ENCODE measurements at places on chromosomes 11 and 22.
A peak's percentile ranks its signal among the peaks of the same experiment; 100 is the strongest.

- no peak for DNase-seq
Observed at GRCh38 chr22:49196046-49196511, 631.6 kb downstream of the BRD1 start.

GRCh38 chr11:11439591-11439990 lies 86.5 kb upstream of the CSNK2A3 start:
- DNase-seq, result no peak

DNA sequence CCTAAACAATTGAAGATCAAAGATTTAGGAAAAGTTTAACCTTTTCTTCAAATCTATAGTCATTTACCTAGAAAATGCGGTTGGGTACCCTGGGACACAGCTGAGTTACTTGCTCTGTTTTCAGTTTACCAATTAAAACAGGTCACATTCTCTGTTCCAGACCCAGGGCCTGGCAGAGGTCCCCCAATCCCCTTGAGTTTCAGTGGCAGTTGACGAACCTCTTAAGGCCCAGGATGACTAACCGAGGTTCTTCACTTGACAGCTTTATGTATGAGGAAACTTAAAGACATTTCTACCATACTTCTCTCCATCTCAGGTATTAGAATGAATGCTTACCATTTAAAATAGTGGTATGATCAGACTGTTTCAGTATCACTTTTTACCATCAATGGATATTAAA lies 16.3 kb downstream of the LDHAL6A start:
- no peak for DNase-seq

DNA sequence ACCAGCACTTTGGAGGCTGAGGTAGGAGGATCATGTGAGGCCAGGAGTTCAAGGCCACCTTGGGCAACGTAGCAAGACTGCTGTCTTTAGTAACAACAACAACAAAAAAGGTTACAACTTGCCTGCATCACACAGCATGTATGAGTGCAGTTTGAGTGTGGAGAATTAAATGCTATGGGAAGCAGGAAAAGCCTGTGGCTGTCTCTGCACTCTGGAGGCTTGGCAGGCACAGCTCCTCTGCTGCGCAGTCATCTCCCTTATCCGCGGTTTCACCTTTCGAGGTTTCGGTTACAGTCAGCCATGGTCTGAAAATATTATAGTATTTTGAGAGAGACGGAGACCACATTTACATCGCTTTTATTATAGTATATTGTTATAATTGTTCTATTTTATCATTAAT lies 2.9 kb downstream of the MICAL2 start:
- no peak for DNase-seq

GRCh38 chr11:108565653-108566052 lies 27.9 kb downstream of the EXPH5 start:
- DNase-seq, result peak; percentile 76

DNA sequence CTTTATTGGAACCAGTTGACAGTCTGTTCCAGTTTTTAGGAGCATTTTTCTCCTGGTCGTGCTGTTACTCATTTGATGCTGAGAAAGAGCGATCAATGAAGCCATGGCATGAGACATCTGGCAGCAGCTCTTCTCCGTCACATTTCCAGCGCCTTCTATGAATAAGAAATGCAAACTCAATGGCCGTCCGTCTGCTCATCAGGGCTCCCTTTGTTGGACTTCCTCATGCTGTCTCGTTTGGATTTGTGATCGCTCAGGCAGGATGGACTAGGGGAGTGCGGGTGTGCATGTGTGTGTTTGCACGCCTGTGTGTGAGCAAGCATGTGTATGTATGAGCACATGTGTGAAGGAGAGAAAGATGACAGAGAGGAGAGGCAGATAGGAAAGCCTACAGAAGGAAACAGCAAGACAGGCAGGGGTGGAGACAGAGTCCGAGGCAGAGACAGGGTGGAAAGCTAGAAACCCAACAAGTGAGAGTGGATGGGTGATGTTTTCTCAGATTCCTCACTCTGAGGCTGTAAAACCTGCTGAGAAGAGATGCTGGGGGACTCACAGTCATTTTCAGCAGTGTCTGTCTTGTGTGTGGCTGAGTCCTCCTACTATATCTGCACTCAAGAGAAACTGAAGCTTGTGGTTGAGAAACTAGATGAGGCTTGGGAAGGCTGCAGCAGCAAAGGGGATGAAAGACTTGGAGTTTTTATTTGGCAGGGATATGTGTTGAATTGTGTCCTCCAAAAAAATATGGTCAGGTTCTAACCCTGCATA lies 56.0 kb upstream of the CLMP start:
- no peak for DNase-seq

DNA sequence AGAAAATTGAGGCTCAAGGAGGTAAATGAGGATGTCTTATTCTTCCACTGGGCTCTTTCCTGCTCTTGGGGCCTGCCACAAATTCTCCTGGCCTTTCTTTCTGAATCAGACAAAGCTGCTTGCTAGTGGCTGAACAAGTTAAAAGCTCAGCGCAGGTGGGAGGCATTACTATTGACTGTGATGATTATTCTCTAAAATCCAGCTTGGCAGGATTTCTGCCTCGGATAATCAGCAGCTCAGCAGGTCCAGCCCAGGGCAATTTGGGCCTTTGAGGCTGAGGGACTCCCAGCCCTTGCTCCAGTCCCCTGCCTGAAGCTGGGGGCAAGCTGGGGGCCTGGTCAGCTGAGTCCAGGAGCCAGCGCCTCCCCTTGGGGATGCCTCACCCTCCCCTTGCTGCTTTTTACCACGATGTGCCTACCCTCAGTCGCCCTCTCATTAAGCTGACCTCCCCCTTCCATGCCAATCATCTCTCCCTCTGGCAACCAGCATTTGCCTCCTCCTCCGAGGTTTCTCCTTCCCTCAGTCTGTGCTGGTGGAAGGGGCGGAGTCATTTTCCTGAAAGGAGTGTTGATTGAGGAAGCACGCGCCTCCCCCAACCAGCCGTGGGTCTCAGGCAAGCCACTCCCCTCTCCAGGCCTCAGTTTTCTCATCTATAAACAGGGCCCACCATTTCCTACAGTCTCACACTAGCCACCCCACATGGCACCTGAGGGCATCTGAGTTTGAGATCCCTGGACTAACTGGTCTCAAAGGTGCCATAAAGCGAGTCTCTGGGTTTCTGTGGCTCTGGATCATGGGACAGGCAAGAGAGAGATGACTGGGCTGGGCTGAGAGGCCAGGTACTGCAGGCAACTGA lies 60.6 kb upstream of the PRDM11 start:
- no peak for DNase-seq

GRCh38 chr22:43909708-43910107 lies 13.9 kb upstream of the PNPLA3 start:
- DNase-seq, result no peak

GRCh38 chr11:19769820-19770219 lies 57.2 kb downstream of the NAV2 start:
- DNase-seq, result no peak

DNA sequence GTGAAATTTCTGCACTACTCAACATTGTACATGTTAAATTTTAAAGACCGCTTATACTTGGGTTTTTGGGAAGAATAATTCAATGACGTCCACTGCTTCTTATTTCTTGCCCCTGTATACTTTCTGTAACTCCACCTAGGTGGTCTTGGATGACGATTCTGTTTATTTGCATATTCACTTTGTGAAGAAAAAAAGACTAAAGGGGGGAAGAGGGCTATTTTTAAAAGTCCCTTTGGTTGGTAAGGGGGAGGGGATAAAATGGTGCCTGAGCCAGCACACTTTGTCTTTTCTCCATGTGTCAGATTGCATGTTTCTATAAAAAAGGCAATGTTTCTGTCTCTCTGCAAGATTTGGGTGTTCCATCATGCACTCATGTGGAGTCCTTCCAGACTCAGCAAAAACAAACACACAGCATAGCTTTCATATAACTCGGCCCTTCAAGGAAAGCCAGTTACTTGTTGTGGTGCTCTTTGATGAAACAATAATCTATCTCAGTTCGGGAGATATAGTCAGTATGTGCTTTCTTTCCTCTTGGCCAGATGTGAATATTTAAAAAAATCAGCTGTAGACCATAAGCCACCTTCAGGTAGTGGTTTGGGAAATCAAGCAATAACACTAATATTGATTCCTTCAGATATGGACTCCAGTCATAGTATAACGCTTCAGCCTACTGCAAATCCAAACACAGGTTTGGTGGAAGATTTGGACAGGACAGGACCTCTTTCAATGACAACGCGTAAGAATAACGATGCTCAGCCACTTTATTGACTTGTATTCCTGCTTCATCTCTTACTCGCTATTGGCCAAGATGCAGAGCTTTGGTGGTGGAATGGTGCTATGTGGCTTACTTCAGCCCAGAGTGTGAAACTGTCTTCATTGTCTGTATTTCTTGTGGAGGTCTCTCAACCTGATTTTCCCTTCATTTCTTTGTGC lies 68.8 kb downstream of the CD44 start:
- DNase-seq, result no peak

DNA sequence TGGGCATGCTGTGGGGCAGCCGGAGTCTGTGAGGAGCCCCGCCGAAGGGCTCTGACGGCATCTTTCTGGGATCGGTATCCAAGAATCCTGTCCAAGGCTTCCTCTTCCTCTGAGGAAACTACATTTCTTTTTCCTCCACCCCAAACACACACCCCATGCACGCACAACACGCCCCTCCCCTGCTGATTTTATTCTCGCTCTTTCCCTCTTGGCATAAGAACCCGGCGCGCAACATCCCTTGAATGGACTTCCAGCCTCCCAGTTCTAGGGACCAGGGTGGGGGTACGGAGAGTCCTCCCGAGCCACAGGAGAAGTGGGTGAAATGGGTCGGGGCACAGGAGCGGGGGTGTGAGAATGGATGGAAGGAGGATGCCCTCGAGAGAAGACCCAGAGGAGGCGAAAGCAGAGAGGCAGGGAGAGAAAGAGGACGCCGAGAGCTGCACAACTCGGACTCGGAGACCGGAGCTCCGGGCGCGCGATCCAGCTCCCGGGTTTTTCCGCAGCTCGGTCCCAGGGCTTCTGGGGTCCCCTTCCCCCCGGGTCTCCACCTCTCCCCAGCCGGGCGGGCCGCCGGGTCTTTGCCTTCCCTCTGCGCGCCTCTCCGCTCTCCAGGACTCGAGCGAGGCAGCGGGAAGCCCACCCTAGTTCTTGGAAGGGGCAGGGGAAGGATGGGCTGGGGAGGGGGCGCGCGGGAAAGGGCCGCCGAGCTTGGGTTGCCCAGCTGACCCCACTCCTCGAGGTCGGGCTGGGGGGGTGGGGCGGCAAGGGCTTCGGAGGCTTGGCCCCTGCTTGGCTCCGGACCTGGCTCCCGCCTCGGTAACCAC lies 1.5 kb upstream of the LARGE1 start:
- DNase-seq, result no peak

Measured in NCI-H2029 treated with DMSO at 0.1 percent for 48 hours (cell line).